ENCODE measurements at places on chromosomes 4 and X. TPM values are rescaled to one million over a fixed set of nuclear protein-coding genes. Genes with fewer than 3 reads are reported as not detected.

DNA sequence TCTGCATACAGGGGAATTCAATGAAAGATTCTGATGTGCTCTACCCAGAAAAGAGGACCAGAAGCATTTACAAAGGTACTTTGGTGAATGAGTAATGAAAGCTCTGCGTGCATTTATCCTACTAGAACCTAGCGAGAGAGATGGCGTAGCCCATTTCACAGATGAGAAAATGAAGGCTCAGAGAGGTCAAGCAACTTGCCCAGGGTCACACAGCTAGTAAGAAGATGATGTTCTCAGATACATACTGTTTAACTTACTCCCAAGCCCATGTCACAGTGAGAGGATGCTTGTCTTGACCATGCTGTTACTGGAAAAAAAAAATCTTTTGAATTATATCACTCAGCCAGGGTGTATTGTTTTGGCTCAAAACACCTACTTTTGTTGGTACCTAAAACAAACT is 317.3 kb downstream of the LDB2 start:
- H3K27me3 ChIP-seq = no peaks in the 10 kb centered on the region
- H3K36me3 ChIP-seq = no peaks in the 10 kb centered on the region
- H3K4me3 ChIP-seq = no peak overlapping the region
- DNase-seq = no peak
- peaks cover 28% of the 10 kb centered on the region for H3K4me1 ChIP-seq
- H3K27ac ChIP-seq = no peak overlapping the region

DNA sequence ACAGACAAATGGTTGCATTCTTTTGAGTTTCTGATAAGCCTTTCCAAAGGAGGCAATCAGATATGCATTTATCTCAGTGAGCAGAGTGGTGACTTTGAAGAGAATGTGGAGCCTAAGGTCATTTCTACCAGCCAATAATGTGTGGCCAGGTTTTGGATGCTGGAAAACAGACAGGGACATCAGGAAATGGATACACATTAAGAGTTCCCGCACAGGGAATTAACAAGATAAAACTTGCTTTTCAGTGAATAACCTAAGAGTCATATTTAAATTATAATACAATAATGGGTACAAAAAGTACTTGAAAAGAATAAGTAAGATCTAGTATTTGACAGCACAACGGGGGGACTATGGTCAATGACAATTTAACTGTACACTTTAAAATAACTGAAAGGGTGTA is 492.3 kb upstream of the FAM241A start:
- no peak overlapping the region for H3K27ac ChIP-seq
- H3K4me1 ChIP-seq = peaks cover 11% of the 10 kb centered on the region
- DNase-seq = no peak
- H3K27me3 ChIP-seq = no peaks in the 10 kb centered on the region
- H3K36me3 ChIP-seq = no peaks in the 10 kb centered on the region

- DNase-seq = peak; percentile 7
- no peak within 1 kb of the TSS for H3K4me3 ChIP-seq
- H3K36me3 ChIP-seq = no peaks in the 10 kb centered on the region
- H3K27me3 ChIP-seq = peaks cover 63% of the 10 kb centered on the region
- H3K4me1 ChIP-seq = no peaks in the 10 kb centered on the region
These were observed at the start of gene BEND4 for GRCh38 chr4:42152507-42153504. TSS of gene BEND4 (minus strand) at chr4:42152655. CDS start at chr4:42152143, 512 bp downstream.

DNA sequence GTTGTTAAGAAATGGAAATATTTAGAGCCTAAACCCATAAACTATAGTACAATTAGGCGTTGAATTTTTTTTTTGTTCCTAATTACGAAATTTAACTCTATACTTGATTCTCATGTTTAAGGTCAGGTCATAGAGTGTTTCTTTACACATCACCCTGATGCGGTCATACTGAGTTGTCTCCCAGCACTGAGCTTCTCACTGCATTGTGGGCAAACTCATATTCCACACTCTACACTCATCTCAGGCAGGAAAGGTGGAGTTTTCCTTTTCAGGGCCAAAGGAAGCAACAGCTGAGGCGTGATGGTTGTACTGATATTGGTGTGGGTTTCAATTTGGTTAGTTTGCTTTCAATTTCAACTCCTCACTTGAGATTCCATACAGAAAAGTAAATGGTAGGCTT is 75.4 kb downstream of the FAT4 start:
- H3K27me3 ChIP-seq = no peaks in the 10 kb centered on the region
- peaks cover 57% of the 10 kb centered on the region for H3K4me1 ChIP-seq
- H3K36me3 ChIP-seq = no peaks in the 10 kb centered on the region
- peak overlapping the region; percentile 84 for H3K27ac ChIP-seq
- DNase-seq = peak; percentile 95
- H3K4me3 ChIP-seq = peak overlapping the region; percentile 72

GRCh38 chr4:148998719-148999118 is 556.5 kb upstream of the NR3C2 start:
- H3K36me3 ChIP-seq = no peaks in the 10 kb centered on the region
- H3K4me3 ChIP-seq = no peak overlapping the region
- H3K4me1 ChIP-seq = no peaks in the 10 kb centered on the region
- no peak overlapping the region for H3K27ac ChIP-seq
- DNase-seq = peak; percentile 56
- no peaks in the 10 kb centered on the region for H3K27me3 ChIP-seq

- H3K4me3 ChIP-seq = no peak overlapping the region
- DNase-seq = no peak
- H3K4me1 ChIP-seq = no peaks in the 10 kb centered on the region
- H3K27me3 ChIP-seq = no peaks in the 10 kb centered on the region
- no peak overlapping the region for H3K27ac ChIP-seq
These were observed 195.6 kb upstream of the KLF3 start for GRCh38 chr4:38468339-38468866.

DNA sequence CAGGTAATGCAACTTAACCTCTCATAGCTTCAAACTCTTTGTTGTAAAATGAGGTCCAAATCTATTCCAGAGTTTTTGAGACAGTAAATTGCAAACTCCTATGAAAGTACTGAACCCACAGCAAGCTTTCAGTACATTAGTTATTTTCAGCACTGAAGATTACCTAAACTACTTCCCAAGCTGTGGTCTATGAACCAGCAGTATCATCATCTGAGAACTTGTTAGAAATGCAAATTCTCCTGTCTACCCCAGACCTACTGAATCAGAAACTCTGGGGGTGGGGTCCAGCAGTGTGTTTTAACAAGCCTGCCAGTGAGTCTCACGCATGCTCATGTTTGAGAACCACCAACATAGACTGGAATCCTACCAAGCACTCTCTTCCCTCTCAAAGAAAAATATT is 5.7 kb upstream of the CASP6 start:
- no peaks in the 10 kb centered on the region for H3K27me3 ChIP-seq
- H3K4me3 ChIP-seq = no peak overlapping the region
- H3K27ac ChIP-seq = no peak overlapping the region
- H3K36me3 ChIP-seq = peaks cover 3% of the 10 kb centered on the region
- H3K4me1 ChIP-seq = 0 out of 2 replicates have a peak, but pooled peaks cover 2% of the 10 kb centered on the region

GRCh38 chrX:2314831-2315365 is 185.9 kb downstream of the DHRSX start:
- no peak overlapping the region for H3K4me3 ChIP-seq
- DNase-seq = no peak
- H3K27me3 ChIP-seq = no peaks in the 10 kb centered on the region
- no peaks in the 10 kb centered on the region for H3K4me1 ChIP-seq
- no peak overlapping the region for H3K27ac ChIP-seq

DNA sequence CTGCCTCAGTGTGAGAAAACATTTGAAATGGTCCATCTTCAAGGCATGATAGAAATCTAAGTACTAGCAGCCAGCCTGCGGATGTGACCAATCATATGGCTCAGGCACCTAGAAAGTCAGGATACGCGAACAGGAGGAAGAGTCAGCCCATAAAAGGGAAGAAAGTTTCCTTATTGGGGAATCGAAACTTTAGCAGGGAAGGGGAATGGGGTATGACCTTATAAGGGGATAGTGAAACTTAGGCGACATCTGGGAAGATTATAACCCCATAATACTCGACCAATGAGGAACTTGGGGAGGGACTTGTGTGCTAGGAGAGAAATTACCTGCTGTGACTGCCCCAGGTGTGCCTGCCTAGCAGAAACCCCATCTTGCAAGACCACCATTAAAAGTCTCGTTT is 26.2 kb upstream of the PYURF start:
- no peaks in the 10 kb centered on the region for H3K36me3 ChIP-seq
- DNase-seq = no peak
- no peak overlapping the region for H3K27ac ChIP-seq
- no peak overlapping the region for H3K4me3 ChIP-seq
- no peaks in the 10 kb centered on the region for H3K27me3 ChIP-seq

DNA sequence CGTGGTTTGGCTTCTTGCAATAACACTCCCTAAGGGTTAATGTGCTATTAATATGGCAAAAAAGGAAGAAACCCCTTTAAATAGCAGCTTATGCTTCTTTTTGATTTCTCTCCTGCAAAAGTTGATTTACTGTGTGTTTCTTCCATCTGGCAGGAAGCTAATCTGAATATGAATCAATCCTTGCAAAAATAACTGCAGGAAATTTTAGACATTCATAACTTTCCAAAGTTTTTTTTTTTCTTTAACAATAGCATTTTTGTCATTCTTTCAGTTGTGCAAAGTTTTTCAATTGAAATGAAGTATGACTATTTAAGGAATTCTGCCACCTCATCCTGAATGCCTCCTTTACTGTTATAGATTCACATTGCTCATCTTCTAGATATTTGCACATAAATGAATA is 115.6 kb downstream of the SPANXA1 start:
- DNase-seq = peak; percentile 60
- H3K36me3 ChIP-seq = no peaks in the 10 kb centered on the region
- H3K27me3 ChIP-seq = no peaks in the 10 kb centered on the region

The ACE2 gene
- total RNA-seq = not detected

The PCDH7 gene
- total RNA-seq = 0.38 TPM

The HSFX4 gene
- not detected for total RNA-seq

The MAGEB1 gene
- not detected for total RNA-seq

The ATP1B4 gene
- total RNA-seq = not detected
